ENCODE measurements at places on chromosomes 7 and 10.

DNA sequence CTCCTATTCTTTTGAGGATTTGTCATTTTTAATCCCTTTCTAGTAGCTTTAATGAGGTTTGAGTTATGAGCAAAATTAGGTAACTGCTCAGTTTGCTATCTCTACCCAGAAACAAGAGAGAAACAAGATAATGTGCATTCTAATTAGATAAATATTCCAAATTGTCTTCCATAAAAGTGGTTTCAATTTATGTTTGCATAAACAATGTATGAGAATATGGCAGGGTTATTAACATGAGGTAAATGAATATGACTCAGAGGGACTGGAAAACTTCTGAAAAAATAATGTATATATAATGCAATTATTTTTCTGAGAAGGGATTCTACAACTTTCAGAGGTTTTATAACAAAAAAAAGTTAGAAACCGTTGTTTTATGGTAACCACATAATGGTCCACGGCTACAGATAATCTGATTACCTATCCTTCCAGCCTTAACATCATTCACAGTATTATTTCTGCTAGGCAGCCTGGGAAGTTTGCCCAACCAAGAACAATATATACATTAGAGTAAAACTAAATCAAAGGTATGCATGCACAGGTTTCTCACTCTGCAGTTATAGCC is 101.2 kb downstream of the CRPPA start:
- no peak for DNase-seq

GRCh38 chr10:101189461-101190401 is 39.5 kb downstream of the LBX1 start:
- DNase-seq, result no peak

DNA sequence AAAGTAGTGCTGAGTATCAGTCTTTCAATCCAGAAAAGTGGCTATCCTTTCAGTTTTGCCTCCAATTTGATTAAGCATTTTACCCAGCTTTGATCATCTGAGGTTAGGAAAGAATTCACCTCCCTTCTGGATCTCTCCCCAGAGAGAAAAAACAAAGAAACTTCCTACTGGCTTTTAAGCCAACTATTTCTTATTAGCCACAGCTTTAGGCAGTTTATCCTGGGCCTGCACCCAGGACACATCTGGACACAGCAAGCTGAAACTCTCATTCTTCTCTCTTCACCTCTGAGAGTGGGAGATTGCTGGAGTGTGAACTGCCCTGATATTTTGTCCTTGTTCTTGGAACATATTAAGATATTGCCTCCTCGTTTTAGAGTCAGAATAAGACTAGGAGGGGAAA is 43.5 kb upstream of the LSM8 start:
- DNase-seq, result no peak

- no peak for DNase-seq
Measured at GRCh38 chr7:106652909-106653308, 8.0 kb downstream of the CCDC71L start.

- no peak for DNase-seq
Measured at GRCh38 chr7:120337308-120337907, 64.4 kb downstream of the KCND2 start.

- no peak for DNase-seq
Measured at GRCh38 chr7:79403451-79403850, 50.0 kb downstream of the MAGI2 start.

DNA sequence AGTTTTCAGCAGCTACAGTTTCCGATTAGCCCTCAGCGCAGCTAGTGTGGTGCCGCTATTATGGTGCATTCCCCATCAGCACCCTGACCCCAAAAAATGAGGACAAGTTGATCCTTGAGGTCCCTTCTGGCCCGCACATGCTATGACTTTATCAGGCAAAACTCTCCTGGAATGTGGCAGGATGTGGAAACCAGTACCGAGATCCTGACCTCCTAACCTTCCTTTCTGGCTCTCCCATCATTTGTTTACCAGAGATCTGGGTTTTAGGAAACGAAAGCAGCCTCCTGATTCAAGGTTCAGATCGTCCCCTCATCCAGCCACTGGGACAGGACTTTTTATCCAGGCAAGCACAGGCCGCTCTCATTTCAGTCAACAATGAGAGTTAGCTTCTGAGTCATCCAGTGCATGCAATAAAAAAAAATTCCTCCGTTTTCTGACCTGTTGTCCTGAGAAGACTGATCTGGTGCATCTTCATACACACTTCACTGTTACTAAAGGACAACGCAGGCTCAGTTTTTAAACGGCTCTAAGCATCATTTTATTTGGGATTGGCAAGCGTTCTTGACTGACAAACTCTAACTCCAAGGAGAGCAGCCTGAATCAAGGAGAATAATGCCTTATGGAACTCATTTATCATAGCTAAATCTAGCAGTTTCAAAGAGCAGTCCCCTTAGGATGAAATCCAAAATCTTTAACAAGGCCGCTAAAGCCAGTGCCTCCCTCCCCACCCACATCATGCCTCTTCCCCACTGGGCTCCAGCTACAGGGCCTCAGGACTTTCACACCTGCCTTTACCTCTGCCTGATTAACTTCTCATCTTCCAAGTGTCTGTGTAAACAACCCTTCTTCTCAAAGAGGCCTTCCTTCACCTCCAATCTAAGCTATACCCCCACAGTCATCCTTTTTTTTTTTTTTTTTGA is 17.1 kb downstream of the PDLIM1 start:
- DNase-seq, result no peak

DNA sequence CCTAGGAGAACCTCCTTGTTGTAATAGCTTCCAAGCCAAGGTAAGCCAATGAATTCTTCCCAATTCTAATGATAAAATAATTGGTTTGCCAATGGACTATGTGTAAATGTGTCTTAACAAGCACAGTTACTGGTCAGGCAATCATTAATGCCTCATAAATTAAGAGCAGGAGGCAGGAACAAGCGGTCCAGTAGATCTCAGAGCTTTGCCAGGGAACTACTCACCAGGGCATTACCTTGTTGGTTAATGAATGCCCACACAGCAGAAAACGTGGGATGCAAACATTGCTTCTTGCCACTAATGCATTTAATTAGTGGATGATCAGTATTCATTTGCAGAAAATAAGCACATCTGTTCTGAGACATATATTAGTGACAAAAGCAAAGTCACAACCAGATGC is 26.7 kb upstream of the ZNF800 start:
- DNase-seq, result no peak

DNA sequence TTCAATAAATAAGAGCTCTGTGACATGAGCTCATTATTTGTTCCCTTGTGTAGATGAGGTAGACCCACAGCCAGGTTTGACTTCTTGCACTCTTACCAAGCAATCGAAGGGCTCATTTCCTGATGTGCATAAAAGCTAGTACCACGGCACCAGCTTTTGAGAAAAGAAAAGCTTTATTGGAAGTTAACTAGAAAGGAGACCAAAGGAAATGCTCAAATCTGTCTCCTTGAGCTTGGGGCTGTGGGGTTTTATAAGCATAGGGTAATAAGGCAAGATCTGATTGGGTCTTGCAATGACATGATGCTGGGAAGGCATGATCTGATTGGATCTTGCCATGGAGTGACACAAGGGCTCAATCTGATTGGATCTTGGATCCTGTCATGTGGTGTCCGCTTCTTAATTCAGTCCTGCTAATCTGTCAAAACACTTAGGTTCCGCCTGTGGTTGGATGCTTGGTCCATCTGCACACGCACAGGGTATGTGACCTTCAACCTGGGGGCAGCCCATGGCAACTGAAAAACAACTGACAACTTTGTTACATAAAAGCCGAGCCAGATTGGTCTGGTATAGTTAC is 47.8 kb upstream of the FRMD4A start:
- no peak for DNase-seq

- no peak for DNase-seq
Measured at GRCh38 chr7:149559711-149560110, 62.1 kb upstream of the ZNF746 start.
